ENCODE measurements at places on chromosomes 3 and 15.

DNA sequence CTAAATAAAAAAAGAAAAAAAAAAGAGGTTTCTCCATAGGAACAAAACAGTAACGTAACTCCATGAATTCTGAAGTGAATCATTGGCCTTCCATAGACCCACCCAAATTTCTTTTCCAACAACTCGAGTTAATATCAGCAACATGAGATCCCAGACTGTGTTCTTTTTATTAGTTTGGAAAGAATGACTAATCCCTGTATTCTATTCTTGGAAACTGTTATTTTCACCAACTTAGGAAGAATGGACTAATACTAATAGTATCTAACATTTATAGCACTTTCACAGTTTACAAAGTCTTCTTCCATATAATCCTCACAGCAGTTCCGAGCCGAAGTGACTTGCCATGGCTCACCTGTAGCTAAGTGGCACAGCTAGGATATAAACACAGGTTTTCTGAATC lies 72.7 kb upstream of the SLC4A7 start:
- DNase-seq, result no peak

DNA sequence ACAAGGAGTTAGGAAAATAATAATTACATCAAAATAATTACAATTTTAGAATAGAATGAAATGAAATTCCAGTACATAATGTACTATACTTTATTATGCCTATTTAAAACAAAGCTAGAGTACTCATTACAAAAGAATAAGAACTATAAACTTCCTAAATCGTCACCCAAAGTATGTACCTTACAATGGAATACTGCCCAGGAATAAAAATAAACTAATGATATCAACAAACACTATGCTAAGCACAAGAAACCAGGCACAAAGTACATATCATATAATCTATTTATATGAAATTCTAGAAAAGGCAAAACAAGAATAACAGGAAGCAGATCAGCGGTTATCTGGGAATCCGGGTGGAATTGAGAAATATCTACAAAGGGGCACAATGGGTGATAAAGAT lies 84.7 kb downstream of the MYO9A start:
- no peak for DNase-seq

DNA sequence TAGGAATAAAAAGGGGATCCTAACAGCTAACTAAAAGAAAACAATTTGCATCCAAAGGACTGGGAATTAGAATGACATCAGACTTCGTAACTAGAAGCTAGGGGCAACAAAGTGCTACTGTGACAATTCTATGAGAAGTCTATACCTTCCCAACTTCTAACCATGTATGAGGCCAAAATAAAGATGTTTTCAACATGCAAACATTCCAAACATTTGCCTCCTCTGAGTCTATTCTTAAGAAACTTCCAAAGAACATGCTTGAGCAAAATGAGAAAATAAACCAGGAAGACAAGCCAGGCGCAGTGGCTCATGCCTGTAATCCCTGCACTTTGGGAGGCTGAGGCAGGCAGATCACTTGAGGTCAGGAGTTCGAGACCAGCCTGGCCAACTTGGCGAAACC lies 13.1 kb upstream of the RNF7 start:
- no peak for DNase-seq

DNA sequence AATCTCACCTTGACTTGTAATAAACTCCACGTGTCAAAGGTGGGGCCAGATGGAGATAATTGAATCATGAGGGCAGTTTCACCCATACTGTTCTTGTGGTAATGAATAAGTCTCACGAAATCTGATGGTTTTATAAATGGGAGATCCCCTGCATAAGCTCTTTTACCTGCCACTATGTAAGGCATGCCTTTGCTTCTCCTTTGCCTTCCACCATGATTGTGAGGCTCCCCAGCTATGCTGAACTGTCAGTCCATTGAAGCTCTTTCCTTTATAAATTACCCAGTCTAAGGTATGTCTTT lies 45.5 kb downstream of the SUCNR1 start:
- no peak for DNase-seq

DNA sequence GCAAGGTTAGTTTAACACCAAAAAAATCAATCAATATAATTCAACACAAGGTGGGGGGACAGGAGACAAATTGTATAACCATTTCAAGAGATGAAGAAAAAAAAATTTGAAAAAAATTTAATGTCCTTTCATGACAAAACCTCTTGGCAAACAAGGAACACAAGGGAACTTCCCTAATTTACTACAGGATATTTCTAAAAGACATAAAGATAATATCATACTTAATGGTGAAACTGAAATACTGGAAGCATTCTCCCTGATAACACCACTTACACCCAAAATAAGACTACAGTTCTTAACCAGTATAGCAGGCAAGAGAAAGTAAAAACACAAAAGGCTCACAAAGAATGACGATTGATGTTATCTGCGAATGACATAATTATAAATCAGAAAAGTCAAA lies 44.7 kb downstream of the IFT57 start:
- no peak for DNase-seq

GRCh38 chr3:188168186-188168585 lies 14.2 kb downstream of the LPP start:
- DNase-seq, result no peak
